Hair follicular keratinocyte (primary cell): ENCODE measurements at places on chromosomes 2 and 18. TPM values are rescaled to one million over a fixed set of nuclear protein-coding genes. Genes with fewer than 3 reads are reported as not detected.

The COL3A1 gene
- total RNA-seq = 1.5 and 19.3 TPM in 2 replicates

The PROM2 gene
- total RNA-seq = 5.9 and 7.9 TPM in 2 replicates

The FBXO48 gene
- 0.72 and 0.78 TPM in 2 replicates for total RNA-seq

The CRYGC gene
- not detected in 2 replicates for total RNA-seq

The GPC1 gene
- 122 and 162 TPM in 2 replicates for total RNA-seq

The COQ10B gene
- total RNA-seq = 19.7 and 24.4 TPM in 2 replicates

The TMEFF2 gene
- total RNA-seq = 0.08 TPM in 1 of 2 replicates, not detected in the other

The SIX2 gene
- total RNA-seq = 0.08 TPM in 1 of 2 replicates, not detected in the other

The APOB gene
- total RNA-seq = not detected in 2 replicates

The GKN1 gene
- total RNA-seq = not detected in 2 replicates

The COLEC11 gene
- total RNA-seq = 0.31 TPM in 1 of 2 replicates, not detected in the other

The LRP2 gene
- total RNA-seq = not detected in 2 replicates

The CAB39 gene
- total RNA-seq = 85.4 and 116 TPM in 2 replicates

The ITGB6 gene
- total RNA-seq = 58.8 and 59.2 TPM in 2 replicates

The MC4R gene
- total RNA-seq = not detected in 2 replicates

The IL1B gene
- total RNA-seq = 199 and 298 TPM in 2 replicates

The ZNF638 gene
- total RNA-seq = 44.0 and 60.9 TPM in 2 replicates

The REG3G gene
- total RNA-seq = not detected in 2 replicates

The MC5R gene
- not detected in 2 replicates for total RNA-seq

The DCAF17 gene
- total RNA-seq = 10.8 and 15.5 TPM in 2 replicates

The SERPINB3 gene
- 9.4 and 14.8 TPM in 2 replicates for total RNA-seq

The SLC5A7 gene
- not detected in 2 replicates for total RNA-seq

The BCL2 gene
- total RNA-seq = 0.84 and 2.1 TPM in 2 replicates

The ASIC4 gene
- total RNA-seq = 0.16 TPM in 1 of 2 replicates, not detected in the other

The SLC16A14 gene
- 0.31 and 0.34 TPM in 2 replicates for total RNA-seq

The MYO7B gene
- not detected in 2 replicates for total RNA-seq

The OSBPL1A gene
- 16.0 and 22.4 TPM in 2 replicates for total RNA-seq

The MROH2A gene
- total RNA-seq = 0.38 TPM in 1 of 2 replicates, not detected in the other

The SERPINB4 gene
- 1.9 TPM in 2 replicates for total RNA-seq

The SLC30A3 gene
- not detected in 2 replicates for total RNA-seq

The REG1B gene
- total RNA-seq = not detected in 2 replicates

The CD207 gene
- not detected in 2 replicates for total RNA-seq

The SFXN5 gene
- total RNA-seq = 3.6 and 4.1 TPM in 2 replicates

The ABCB11 gene
- total RNA-seq = not detected in 2 replicates

The SAG gene
- not detected in 2 replicates for total RNA-seq

The M1AP gene
- total RNA-seq = 3.3 TPM in 1 of 2 replicates, not detected in the other

The IL1A gene
- total RNA-seq = 305 and 483 TPM in 2 replicates

The MAL gene
- total RNA-seq = 0.23 TPM in 1 of 2 replicates, not detected in the other

The GCG gene
- total RNA-seq = not detected in 2 replicates

The TMSB10 gene
- total RNA-seq = 13,355 and 14,947 TPM in 2 replicates

The RAB27B gene
- 4.3 and 5.5 TPM in 2 replicates for total RNA-seq

The KCNE4 gene
- not detected in 2 replicates for total RNA-seq

The PLA2R1 gene
- 4.5 and 8.6 TPM in 2 replicates for total RNA-seq

The ABCG5 gene
- not detected in 2 replicates for total RNA-seq

The GPR17 gene
- total RNA-seq = not detected in 2 replicates

The ACOXL gene
- total RNA-seq = not detected in 2 replicates

The TMEM200C gene
- not detected in 2 replicates for total RNA-seq
